Esophagus squamous epithelium (tissue), 5 donors: ENCODE measurements at places on chromosomes 5 and 9.

DNA sequence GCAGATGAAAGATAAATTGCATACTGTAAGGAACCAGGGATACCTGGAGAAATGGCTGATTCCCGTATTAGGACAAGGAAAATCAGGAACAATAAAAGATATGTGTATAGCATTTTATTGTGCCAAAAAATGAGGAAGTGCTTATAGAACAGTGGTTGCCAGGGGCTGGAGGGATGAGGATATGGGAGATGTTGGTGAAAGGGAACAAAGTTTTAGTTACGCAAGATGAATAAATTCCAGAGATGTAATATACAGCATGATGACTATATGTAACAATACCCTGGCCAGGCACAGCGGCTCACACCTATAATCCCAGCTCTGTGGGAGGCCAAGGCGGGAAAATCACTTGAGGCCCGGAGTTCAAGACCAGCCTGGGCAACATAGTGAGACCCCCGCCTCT lies 101.8 kb downstream of the CDK5RAP2 start:
- DNase-seq = no peak

GRCh38 chr5:50874306-50875001 lies 208.0 kb downstream of the PARP8 start:
- DNase-seq = no peak

DNA sequence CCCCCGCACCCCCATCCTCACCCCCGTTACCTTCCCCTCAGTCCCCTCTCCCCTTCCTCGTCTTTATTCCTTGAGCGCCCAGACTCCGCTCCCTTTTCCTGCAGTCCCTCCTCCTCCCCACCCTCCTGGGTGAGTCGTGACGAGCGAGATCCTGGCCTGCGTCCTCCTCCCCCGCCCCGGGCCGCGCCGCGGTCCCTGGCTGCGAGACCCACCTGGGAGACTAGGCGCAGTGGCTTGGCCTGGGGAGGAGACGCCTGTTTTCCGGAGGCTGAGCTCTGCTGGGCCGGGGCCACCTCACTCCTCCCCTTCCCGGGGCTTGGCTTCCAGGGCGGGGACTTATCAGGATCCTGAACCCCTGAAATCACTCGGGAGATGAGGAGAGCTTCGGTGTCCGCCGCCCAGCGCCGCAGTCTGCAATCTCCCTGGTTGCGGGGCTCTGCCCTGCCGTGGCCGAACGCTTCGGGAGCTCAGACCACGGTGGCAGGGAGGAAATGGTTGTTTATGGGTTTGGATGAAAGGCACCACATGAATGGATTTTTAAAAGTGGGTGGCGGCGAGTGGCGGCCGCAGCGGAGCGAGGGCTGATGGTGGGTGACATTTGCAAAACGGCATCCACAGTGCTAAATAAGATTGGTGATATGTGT lies 984 bp downstream of the STXBP1 start:
- no peak for DNase-seq

- DNase-seq = no peak
Measured at GRCh38 chr5:166979307-166979895, 1312.0 kb upstream of the WWC1 start.

GRCh38 chr9:131799177-131799823 lies 59.4 kb upstream of the RAPGEF1 start:
- no peak for DNase-seq

- no peak for DNase-seq
Measured at GRCh38 chr5:10839118-10839517, 78.1 kb upstream of the DAP start.
